Left lung (tissue), 14 donors: ENCODE measurements at places on chromosomes 1 and 21. TPM values are rescaled to one million over a fixed set of nuclear protein-coding genes. Genes with fewer than 3 reads are reported as not detected.

SEMA6C gene
- total RNA-seq = 8.9 TPM

PRR9 gene
- not detected for total RNA-seq

CFHR5 gene
- total RNA-seq = not detected

A3GALT2 gene
- not detected for total RNA-seq

PAQR7 gene
- 11.3 TPM for total RNA-seq

FAM43B gene
- total RNA-seq = 1.1 TPM

S100A3 gene
- 1.7 TPM for total RNA-seq

GNAT2 gene
- total RNA-seq = not detected

TFAP2E gene
- total RNA-seq = 1.8 TPM

RCC2 gene
- 60.7 TPM for total RNA-seq

RGL1 gene
- 52.6 TPM for total RNA-seq

TOR1AIP1 gene
- 54.5 TPM for total RNA-seq

PPIAL4G gene
- total RNA-seq = not detected

HNRNPCL4 gene
- total RNA-seq = not detected

COL8A2 gene
- 7.0 TPM for total RNA-seq

ZSCAN20 gene
- total RNA-seq = 4.4 TPM

NKAIN1 gene
- not detected for total RNA-seq

HES2 gene
- 1.6 TPM for total RNA-seq

CLCA1 gene
- total RNA-seq = not detected

DNASE2B gene
- total RNA-seq = 1.8 TPM

OR10K2 gene
- not detected for total RNA-seq

PRKAA2 gene
- 1.4 TPM for total RNA-seq
